Kidney tubule cell (primary cell): ENCODE measurements at places on chromosomes 12 and 14.

GRCh38 chr12:76410781-76411180 lies 62.6 kb upstream of the BBS10 start:
- no peak for DNase-seq

DNA sequence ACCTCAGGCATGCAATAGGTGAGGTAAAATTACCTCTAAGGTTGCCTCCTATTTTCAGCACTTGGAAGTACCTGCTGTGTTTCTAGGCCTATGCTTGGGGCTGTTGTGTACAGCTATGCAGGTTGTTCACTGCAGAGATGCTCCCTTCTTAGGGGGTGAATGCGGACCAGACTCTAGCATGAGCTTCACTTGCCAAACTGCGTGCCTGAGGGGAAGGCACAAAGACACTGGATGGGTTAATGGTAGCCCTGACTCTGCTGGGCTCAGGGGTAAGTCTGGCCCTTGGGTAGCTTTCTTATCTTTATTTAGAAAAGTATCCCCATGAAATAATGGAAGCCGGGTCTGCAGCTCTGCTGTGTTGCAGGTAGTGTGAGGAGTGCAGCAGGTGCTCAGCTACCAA lies 35.7 kb downstream of the B4GALNT3 start:
- DNase-seq, result no peak

DNA sequence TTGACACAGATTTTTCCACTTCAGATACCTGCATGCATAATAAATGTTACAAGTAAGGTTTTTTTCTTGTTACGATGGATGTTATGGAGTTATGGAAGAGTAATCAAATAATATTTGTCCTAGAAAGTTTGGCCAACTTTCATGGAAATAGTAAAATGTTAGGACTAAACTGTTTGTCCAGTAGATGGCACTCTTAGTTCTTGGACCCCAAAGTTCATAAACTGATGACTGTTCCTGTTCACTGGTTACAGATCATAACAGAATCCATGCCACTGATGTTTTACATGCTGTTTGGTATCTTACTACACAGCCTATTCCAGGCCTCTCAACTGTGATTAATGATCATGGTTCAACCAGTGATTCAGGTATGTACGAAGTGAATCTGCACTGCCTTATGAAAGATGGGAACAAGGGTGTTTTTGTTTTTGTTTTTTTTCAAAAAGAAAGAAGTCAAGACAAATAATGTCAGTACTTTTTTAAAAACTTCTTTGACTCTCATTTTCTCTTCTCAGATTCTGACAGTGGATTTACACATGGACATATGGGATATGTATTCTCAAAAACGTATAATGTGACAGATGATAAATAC lies 48.8 kb upstream of the SLCO1C1 start:
- peak; percentile 42 for DNase-seq

- DNase-seq, result no peak
These were observed 256.2 kb downstream of the DAD1 start for GRCh38 chr14:22332686-22333421.

- peak; percentile 21 for DNase-seq
These were observed 666 bp downstream of the FMNL3 start for GRCh38 chr12:49706351-49707127.

DNA sequence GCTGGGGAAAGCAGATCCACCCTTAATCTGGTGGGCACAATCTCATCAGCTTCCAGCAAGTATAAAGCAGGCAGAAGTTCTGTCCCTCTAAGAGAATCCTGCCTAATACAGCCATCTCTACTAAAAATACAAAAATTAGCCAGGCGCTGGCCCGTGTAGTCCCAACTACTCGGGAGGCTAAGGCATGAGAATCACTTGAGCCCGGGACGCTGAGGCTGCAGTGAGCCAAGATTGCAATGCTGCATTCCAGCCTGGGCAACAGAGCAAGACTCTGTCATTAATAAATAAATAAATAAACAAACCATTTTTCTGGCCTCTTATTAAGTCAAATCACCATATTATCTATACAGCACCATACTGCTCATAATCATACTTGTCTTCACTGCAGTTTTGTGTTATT lies 111.2 kb downstream of the MED13L start:
- DNase-seq, result no peak

- DNase-seq, result peak; percentile 33
These were observed 160.0 kb upstream of the SOX5 start for GRCh38 chr12:24109381-24110039.

GRCh38 chr14:70721542-70721941 lies 79.8 kb downstream of the TTC9 start:
- DNase-seq, result peak; percentile 58

- DNase-seq, result peak; percentile 31
These were observed 29.1 kb upstream of the SOS2 start for GRCh38 chr14:50260511-50260910.

DNA sequence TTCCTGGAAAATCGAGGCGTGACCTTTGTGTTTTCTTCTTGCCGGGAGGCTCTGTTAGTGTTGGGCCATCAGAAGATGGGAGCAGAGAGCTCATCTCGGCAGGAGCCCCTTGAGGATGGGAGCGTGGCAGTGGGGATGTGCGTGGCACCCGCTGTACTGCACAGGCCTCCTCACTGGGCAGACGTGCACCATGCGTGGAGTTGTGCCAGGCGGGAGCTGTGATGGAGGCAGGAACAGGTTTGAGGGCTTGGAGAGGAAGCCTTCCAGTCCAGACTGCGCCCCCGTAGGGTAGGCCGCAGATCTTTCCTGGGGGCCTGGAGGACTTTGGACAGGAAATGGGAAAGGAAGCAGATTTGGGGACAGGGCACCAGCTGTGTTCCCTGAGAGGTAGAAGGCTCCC lies 197.5 kb downstream of the TSPAN9 start:
- no peak for DNase-seq

DNA sequence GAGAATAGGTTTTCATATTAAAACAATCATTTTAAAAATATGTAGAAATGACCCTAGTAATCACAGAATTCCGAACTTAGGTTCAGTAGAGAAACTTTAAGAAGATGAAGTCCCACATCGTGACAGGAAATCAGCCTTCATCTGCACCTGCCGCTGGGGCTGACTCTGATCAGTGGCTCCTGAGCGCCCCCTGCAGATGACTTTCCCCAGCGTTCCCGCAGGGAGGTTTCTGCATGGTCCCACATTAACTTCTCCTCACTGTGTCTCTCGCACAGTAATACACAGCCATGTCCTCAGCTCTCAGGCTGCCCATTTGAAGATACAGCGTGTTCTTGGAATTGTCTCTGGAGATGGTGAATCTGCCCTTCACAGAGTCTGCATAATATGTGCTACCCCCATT lies 1131.1 kb downstream of the TMEM121 start:
- DNase-seq, result no peak

DNA sequence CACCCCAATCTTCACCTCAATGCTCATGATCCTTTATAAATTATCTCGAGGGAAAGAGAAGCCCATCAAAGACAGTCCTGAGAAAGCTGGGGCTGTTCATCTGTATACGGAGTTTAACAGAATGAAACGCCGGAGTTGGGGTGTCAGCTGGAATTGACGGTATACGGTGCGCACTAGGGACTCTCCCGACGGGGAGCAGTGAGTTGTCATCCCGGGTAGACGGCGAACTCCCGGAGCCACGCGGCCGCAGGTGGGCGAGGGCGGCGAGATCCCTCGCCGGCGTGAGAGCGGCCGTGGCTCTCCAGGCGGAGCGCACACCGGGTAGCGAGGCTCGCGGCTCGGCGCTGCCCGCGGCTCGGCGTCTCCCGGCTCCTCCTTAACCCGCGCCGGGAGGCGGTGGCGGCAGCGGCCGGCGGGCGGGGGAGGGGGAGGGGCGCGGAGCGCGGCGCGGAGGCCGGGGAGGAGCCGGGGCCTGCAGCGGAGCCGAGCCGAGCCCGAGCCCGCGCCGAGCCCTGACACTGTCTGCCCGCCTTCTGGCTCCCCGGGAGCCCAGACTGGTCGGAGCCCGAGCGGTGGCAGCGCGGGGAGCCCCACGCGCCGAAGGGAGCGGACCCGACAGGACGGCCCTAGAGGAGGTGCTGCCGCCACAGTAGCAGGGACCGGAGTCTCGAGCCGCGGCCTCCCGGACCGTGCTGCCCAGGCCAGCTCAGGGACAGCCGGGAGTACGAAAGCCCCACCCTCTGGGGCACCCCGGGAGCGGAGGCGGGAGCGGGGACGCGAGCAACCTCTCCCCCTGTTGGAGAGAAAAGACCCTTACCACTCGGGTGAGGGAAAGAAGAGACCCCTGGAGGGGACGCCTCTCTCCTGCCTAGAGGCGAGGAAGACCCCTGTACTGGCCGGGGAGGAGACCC lies at the start of gene FOXJ2:
Gene FOXJ2 (plus strand): TSS at position 475 of the 911 bp plus-strand sequence. CDS start 7,117 bp downstream, outside the sequence.
- DNase-seq, result peak; percentile 75

DNA sequence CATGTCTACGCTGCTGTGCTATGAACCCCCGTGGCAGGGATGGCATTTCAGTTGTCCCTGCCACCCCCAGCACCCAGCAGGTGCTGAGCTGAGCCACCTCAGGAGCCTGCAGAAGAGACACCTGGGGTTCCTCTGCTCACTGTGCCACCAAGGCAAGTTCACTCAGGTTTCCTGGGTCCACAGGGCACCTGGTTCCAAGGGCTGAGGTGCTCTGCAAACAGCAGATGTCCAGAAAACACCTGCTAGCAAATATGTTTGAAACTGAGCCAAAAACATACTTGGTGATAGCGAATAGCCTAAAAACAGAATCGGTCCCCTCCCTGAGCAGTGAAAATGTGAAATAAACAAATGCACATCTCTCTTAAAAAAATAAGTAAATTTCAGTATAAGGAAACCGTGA lies 35.6 kb upstream of the GPR68 start:
- DNase-seq, result no peak

GRCh38 chr12:56449622-56449984 lies 377 bp upstream of the TIMELESS start:
- DNase-seq, result no peak

GRCh38 chr12:3139760-3140159 lies 62.6 kb downstream of the TSPAN9 start:
- no peak for DNase-seq

GRCh38 chr12:76084863-76085519 lies 506 bp upstream of the NAP1L1 start:
- no peak for DNase-seq

DNA sequence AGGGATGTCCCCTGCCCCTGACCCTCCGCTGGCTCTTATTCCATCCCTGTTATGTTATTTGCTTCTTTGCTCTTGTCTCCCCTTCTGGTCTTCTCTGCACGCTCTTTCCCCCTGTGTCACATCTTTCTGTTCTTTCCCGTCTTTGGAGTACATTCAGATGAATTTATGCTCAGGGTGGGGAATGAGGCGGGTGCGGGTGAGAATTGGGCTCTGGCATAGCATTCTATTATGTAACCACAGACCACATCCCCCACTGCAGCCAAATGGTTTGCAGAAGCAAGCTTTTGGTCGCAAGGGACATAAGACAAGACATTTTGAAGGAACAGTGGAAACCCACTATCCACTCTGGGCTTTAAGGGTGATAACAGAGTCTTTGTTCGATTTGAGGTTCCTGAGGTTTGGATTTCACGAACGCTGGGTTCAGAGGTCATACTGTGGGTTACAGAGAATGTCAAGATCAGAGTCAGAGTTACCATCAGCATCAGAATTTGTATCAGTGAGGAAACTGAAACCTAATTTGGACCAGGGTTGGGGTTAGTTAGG lies 3.8 kb downstream of the ENDOU start:
- no peak for DNase-seq

GRCh38 chr12:91249518-91250272 lies 67.1 kb upstream of the DCN start:
- DNase-seq, result no peak

DNA sequence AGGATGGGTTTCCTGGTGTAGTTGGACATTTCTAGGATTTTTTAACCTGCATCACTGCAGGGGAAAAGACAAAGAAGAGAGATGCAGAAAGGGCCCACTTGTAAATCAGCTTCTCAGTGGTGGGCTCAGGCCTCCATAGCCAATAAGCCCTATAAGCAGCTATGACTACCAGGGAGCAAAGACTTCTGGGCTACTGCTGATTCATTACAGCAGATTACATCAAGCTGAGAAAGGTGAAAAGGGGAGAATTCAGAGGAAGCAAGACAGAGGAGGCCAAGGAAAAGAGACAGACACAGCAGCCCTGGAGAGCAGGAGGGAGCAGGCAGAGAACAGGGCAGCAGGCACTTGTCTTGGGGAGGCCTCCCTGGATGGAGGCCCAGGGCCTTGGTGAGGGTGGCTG lies 95.2 kb downstream of the KCNA5 start:
- DNase-seq, result no peak

GRCh38 chr14:33793398-33794110 lies 157.3 kb downstream of the EGLN3 start:
- no peak for DNase-seq

GRCh38 chr12:18145924-18146323 lies 55.9 kb upstream of the RERGL start:
- no peak for DNase-seq

DNA sequence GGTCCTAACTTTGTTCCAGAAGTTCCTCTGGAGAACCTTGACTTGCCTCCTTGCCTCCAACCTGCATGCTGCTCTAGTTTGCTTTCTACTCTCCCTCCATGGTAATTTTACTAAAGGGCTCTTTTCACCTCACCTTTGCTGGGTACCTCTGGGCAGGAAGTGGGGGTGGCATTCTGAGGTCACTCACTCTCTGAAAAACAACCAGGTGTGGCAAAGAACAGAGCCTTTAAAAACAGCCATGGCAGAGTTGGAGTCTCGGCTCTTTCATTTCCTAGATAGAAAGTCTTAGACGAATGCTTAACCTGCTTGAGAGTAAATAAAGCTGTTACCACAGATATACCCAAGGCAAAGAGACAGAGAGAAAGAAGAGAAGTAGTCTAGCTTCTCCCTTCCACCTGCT lies 827.9 kb downstream of the BCL11B start:
- DNase-seq, result no peak

- peak; percentile 73 for DNase-seq
These were observed 39.7 kb downstream of the PPTC7 start for GRCh38 chr12:110543252-110543959.

GRCh38 chr12:120687578-120688289 lies 785 bp downstream of the MLEC start:
- DNase-seq, result peak; percentile 26

- no peak for DNase-seq
These were observed 179.2 kb downstream of the EMP1 start for GRCh38 chr12:13375583-13376345.

DNA sequence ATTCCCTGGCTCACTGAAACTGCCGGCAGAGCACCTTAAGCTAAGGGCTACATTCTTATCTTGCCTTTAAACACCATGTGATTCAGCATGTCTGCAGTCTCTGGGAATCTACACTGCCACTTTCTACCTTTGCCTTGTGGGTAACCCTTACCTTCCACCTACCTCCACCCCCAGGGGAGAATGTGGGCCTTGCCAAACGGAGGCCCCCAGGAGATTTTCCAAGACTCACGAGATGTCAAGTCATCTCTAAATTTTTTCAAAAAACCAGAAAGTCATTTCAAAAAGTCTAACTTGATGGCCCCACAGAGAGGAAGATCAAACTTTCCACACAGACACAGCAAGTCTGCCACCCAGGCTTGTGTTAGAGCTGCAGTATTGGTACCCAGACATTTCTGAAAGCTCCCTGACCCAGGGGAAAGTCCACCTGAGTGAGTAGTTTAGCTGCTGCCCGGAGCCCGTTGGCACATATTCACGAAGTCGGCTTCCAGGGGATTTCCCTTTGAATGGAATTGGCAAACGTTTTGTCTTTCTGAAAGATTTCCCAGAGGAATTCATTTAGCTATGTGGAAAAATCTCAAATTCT lies 4.7 kb upstream of the PSMA6 start:
- DNase-seq, result peak; percentile 77

- DNase-seq, result no peak
These were observed 49.5 kb upstream of the EGLN3 start for GRCh38 chr14:34000396-34000795.

GRCh38 chr12:14261861-14262260 lies 103.6 kb upstream of the ATF7IP start:
- DNase-seq, result no peak

GRCh38 chr12:89470741-89471509 lies 53.7 kb downstream of the GALNT4 start:
- DNase-seq, result peak; percentile 65
